Stimulated activated CD8-positive, alpha-beta memory T cell treated with anti-CD3 and anti-CD28 coated beads, Interleukin-2, amount 100 ng/mL, for 48 hours (primary cell): ENCODE measurements at places on chromosomes 2 and 18.

- no peak for DNase-seq
These were observed 8.2 kb downstream of the PLCD4 start for GRCh38 chr2:218615868-218616315.

- DNase-seq, result no peak
These were observed 1039.0 kb downstream of the SOCS6 start for GRCh38 chr18:71327850-71328249.

DNA sequence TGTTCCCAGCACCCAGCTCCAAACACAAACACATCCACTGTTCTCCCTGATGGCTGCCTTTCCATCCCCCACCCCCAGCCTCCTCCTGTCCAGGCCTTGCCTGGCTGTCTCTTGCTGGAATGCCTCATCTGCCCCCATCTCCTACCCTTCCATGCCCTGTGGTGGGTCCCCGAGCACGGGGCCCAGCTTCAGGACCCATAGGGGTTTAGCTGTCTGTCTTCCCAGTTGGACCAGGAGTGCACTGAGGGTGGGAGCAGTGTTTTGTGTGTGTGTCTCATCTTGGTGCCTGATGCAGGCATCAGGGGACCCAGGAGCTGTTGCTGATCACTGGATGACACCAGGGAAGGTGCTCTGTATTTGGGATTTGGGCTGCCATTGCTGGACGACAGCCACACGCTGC lies 34.5 kb downstream of the GLI2 start:
- DNase-seq, result no peak

DNA sequence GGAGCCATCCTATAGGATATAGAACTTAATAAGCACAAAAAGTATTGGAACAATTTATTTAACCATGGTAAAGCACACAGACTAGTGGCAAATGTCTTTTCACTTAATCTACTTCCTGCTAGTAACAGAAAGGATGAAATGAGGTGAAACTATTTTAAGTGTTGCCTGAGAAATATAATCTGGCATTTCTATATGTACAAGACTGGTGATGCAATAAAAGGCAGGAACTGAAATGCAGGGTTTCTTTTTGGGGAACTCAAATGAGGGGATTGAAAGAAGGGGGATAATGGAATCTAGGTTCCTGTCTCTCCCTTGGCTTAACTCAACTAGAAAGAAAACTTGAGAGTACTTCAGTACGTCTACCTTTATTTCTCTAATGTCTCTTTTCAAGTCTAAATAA lies 122.3 kb downstream of the MEMO1 start:
- DNase-seq, result no peak

DNA sequence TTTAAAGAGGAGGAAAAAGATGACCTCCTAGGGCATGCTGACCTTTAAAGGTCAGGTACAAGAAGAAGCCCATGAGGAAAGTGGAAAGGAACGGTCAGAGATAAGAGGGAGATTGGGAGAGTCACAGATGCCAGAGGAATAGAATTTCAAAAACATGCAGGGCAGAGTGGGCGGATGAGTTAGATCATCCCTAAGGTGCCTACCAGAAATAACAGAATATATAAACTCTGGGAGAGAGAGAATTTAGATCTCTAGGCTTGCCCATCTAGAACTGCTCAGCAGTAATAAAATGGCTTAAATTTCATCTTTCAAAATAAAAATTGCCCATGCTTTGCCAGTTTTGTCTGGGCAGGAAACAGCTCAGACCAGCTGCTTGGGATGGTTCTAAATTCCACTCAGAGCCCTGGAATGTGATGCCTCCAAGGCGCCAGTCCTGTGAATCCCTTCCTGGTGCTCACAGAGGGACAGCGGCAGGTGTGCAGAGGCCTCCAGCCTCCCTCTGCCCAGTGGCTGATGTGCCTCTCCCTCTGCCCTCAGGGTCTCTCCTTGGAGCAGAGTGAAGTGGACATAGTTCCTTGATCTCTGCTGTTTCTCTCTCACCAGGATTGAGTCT lies 130.9 kb downstream of the ANTXR1 start:
- no peak for DNase-seq

DNA sequence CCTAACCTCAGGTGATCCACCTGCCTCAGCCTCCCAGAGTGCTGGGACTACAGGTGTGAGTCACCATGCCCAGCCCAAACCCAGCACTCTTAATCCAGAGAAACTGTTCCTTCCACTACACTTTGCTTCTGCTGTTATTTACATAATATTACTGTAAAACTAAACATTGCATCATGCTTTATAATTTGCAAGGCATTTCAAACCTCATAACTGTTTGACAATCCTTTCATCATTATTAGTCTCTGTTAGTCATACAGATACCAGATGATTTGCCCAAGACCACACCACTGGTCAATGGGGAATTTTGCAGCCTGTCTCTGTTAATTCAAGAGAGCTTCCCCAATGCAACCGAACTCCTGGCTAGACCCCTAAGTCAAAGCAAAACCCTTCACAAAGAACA lies 338.3 kb downstream of the ALK start:
- DNase-seq, result no peak

DNA sequence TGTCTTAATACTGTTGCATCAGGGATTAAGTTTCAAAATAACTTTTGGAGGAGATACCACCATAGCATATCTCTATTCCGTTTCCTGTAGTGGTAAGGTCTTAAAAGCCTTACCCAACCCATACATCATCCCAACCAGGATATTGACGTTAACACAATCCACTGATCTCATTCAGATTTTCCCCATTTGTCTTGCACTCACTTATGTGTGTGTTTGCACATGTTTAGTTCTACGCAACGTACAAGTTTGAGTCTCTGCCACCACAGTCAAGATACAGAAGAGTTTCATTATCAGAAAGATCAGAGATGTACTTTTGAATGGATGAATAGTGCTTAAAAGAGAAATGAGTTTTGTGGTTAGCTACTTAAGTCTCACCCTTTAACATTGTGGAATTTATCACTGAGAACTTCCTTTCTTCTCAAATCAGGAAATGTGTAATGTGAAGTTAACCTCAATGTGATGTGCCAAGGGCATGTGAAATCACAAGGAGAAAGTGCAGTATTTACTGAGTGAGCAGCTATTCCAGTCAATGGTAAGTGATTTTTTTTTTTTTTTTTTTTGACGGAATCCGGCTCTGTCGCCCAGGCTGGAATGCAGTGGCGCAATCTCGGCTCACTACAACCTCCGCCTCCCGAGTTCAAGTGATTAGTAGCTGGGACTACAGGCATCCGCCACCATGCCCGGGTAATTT lies 69.2 kb upstream of the EPHA4 start:
- no peak for DNase-seq

GRCh38 chr2:12948961-12949353 lies 232.2 kb downstream of the TRIB2 start:
- DNase-seq, result no peak

GRCh38 chr2:220510668-220511067 lies 883.2 kb downstream of the SLC4A3 start:
- no peak for DNase-seq

GRCh38 chr2:191957996-191958860 lies 111.3 kb upstream of the CAVIN2 start:
- no peak for DNase-seq

- DNase-seq, result no peak
These were observed 62.1 kb downstream of the LRRTM1 start for GRCh38 chr2:80242355-80242910.

DNA sequence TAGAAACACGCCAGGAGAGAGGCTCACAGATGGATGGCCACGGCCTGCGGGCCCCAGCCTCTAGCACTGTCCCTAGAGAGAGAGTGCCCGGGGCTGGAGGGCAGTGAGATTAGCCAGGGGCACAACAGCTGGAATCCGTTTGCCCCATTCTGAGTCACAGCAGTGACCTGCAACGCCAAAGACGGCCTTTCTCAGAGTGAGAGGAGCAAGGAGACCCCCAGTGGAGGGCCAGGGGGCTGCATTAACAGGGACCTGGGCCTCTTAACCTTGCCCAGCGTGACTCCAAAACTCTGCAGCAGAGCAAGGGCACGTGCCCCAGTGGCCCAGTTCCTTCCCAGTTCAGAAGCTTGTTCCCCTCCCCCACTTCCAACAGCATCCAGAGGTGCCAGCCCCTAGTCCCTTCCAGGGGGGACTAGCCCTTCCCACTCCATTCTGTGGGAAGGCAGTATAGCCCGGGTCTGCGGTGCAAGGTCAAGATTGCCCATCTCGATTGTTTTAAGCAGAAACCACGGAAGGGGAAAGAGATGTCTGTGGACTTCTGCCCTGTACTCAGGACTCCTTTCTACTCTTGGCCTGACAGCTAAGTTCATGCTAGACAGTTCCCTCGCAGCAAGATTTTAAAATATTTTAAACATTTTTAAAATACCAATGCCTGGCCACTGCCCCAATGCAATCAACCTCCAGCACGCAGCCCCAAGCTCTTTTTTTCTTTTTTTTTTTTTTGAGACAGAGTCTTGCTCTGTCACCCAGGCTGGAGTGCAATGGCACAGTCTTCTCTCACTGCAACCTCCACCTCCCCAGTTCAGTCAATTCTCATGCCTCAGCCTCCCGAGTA lies 50.9 kb upstream of the BIN1 start:
- no peak for DNase-seq

DNA sequence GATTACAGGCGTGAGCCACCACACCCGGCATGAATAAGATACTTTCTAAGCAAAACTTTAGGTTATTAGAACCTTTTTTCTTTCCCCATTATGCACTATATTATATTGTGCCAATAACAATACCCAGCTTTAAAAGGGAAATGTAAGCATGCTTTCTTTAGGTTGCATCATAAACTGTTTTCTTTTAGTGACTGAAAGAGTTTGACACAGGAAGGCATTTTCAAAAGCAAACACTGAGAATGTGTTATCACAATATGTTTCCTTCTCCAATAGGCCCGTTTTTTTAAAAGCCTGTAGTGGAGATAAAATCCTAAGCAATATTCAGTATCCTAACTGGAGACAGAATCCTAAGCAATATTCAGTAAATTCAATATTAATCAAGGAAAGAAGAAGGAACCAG lies 16.7 kb upstream of the EPB41L5 start:
- no peak for DNase-seq

DNA sequence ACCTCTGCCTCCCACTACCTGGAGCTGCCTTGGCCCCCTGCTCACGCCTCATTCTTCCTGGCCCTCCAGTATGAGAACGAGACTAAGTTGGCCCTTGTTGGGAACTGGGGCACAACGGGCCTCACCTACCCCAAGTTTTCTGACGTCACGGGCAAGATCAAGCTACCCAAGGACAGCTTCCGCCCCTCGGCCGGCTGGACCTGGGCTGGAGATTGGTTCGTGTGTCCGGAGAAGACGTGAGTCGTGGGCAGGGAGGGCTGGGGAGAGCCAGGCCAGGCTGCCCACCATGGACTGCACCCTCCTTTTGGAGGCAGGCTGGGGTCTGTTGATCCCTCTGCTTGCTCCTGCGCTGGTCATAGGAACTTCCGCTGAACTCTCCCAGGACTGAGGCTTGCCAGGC lies 114.7 kb downstream of the DYSF start:
- no peak for DNase-seq

- no peak for DNase-seq
These were observed 604.3 kb upstream of the POU3F3 start for GRCh38 chr2:104249629-104250028.

- no peak for DNase-seq
These were observed 73.4 kb upstream of the ATL2 start for GRCh38 chr2:38450509-38450908.

GRCh38 chr2:96529376-96530143 lies 7.0 kb upstream of the ARID5A start:
- DNase-seq, result no peak

- no peak for DNase-seq
These were observed 1.7 kb upstream of the PER2 start for GRCh38 chr2:238290091-238290509.

DNA sequence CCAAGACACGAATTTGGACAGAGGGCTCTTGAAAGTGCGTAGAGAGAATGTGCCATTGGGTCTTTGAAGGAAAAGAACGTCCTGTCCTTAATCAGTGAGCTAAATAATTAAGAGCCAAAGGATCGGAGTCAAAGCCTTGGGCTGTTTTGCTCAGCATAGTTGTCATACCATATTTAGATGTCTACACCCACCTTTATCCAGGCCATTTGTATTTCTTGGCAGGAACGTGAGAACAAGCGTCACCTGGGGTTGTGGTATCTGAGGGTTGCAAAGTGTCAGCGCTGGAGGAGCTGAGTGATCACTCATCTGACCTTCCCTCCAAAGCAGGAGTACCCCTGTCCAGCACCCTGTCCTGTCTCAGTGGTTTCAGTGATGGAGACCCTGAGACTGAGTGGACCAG lies 4.5 kb downstream of the LPIN1 start:
- DNase-seq, result no peak

DNA sequence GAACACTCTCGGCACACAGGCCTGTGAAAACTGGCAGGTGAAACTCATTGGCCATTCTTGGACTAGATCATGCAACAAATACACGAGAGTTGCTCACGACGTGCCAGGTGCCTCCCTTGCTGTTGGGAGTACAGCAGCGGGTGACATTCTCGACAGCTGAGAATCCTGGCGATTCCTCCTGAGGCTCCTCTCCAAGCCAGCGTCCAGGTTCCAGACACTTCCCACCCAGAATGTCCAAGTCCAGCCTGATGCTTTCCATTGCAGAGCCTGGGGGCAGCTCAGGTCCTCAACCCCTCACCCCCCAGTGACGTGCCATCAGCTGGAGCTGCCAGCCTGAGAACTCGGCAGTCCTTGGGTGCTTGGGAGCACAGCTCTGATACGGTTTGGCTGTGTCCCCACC lies 124.2 kb downstream of the PXDN start:
- DNase-seq, result no peak

GRCh38 chr2:222912117-222912516 lies 51.3 kb downstream of the ACSL3 start:
- no peak for DNase-seq

GRCh38 chr2:9208875-9209274 lies 2.3 kb downstream of the ASAP2 start:
- no peak for DNase-seq

- DNase-seq, result no peak
These were observed 48.4 kb upstream of the TMEM247 start for GRCh38 chr2:46430992-46431391.

DNA sequence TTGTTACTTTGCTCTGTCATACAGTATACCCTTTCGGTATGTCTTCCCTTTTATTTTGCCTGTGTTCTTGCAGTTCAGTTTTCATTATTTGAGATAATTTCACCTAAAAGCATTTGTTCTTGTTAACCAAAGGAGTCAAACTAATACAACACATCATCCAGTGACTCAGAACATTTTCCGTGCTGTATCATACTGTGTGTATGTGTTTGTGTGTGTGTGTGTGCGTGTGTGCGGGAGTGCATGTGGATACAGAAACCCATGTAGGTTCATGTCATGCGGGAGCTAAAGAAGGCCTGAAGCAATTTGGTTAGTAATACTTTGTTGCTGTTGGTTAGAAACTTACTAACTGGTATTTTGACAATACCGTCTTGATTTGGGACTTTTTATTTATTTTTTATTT lies 60.0 kb downstream of the CEP192 start:
- no peak for DNase-seq

DNA sequence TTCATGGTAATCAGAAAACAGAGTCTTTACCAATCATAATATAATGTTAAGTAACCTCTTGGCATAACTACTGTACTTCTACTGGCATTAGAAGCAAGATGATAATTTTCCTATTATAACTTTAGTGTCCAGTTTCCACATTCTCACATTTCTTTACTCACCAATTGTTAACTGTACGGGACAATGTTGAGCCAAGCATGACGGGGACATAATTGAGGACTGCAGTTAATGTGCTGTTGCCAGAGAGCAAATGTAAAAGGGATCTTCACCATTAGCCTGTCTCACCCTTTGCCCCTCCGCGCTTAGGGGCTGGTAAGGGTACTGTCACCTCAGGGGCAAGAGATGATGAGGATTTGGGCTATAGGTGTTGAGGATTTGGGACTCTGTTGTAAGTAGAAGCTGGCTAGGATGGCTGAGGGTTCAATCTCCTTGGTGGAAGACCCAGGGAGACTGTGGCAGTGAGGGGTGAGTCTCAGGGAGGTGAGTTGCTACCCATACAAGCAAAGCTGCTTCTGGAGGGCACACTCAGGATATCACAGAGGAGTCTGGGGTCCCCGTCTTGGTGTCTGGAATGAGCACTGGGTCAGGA lies 54.4 kb upstream of the IL1RL1 start:
- DNase-seq, result no peak
